Activated CD4-positive, CD25-positive, alpha-beta regulatory T cell (primary cell): ENCODE measurements at places on chromosomes 4 and X.

DNA sequence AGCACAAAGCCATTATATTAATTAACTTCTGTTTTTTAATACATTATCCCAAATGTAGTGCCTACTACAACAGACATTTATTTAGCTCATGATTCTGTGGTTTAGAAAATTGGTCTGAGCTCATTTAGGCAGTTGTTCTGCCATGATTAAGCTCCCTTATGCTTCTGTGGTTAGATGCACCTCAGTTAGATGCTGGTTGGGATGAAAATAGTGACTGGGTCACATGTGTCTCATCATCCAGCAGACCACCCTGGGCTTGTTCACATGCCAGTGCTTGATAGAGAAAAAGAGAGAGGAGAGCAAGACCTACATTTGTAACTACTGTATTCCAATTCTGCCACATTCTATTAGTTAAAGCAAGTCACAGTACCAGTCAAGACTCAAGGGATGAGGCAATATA is 376.4 kb upstream of the GNPDA2 start:
- DNase-seq = no peak

DNA sequence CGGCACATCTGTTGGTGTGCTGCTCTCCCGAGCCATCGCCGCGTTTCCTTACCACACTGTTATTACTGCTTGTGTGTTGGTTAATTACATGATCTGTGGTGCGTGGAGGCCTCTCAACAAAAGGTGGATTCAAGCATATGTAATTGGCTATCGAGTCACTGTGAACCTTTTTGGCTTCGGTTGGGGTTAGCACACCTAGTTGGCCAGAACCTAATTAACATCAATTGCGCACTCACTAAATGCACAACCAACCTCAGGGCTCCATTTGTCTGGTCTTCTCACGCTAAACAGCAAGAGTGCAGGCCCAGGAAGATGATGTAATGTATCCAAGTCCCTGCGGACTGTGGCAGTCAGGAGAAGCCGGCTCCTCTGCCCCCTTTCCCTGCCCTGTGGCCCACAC is 17.4 kb downstream of the ENPP6 start:
- no peak for DNase-seq

DNA sequence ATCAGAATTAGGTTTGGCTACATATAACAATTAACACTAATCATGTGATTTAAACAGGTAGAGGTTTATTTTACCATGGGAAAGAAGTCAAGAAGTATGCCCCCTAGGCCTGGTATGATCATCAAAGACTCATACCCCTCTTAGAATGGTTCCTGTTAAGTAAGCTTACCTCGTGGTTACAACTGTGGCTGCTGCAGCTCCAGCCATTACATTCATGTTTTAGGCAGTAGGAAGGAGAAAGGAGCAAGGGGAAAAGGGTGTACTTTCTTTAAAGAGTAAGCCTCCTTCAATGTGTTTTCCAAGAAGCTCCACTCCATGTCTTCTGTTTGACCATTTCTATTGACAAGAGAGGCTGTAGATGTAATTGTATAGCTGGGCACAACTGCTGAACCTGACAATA is 94.9 kb upstream of the GATB start:
- no peak for DNase-seq

GRCh38 chrX:155329293-155329692 is 5.1 kb downstream of the CLIC2 start:
- no peak for DNase-seq

DNA sequence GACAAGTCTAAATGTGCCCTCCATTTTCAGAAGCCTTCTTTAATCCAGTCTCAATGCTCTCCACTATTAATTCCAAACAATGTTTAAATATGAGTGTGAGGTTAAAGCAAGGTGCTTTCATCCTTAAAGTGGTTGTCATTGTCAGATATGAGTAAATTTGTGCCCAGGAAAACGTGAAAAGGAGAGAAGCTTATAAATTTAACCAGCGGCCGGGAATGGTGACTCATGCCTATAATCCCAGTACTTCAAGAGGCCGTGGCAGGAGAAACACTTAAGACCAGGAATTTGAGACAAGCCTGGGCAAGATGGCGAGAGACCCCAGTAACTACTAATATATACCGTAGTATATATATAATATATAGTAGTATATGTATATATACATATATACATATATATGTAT is 270.0 kb downstream of the ARHGAP24 start:
- no peak for DNase-seq

DNA sequence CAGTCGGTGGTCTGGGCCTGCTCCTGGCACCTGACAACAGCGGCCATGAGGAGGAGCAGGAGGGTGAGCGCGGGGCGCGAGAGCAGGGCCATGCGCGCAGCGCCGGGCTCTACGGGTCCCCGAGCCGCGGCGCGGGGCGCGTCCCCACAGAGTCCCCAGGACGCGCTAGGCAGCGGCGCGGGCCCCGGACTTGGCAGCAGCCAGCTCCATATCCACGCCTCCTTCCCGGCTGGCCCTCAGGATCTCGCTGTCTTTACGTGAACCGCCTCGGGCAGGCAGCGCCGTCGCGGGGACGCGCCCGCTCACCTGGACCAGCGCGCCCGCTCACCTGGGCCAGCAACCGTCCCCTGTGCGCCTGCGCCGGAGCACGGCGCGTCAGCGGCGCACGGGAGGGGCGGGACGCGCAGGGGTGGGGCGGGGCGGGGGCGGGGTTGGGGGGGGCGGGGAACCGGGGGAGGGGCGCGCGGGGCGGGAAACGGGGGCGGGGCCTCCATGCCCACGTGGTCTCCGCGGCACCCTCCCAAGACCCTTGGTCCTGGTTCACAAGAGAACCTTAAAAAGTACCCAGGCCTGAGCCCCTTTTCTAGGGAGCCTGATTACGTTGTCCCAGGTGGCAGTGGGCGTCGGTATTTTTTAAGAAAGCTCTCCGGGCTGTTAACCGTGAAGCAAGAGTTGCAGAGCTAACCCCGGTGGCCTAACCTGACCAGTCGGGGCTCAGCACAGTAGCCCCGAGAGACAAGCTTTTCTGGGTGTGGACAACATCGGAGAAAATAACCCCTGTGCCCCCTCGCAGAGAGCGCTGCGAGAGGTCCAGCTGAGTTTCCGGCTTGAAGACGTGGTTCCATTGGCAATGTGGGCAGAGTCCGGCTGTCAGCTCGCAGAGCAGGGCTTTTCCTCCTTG is at the start of gene PLA2G12A:
Gene PLA2G12A, minus strand, starts transcription at position 353 of the 901 bp plus-strand sequence. Its CDS starts 261 bp downstream, at position 92.
- peak; percentile 74 for DNase-seq
